ENCODE measurements at places on chromosomes 7 and 10.

- no peak for DNase-seq
These were observed 210.4 kb downstream of the DGKI start for GRCh38 chr7:137636376-137636775.

GRCh38 chr7:128030263-128030653 lies 979 bp downstream of the LRRC4 start:
- DNase-seq, result no peak

DNA sequence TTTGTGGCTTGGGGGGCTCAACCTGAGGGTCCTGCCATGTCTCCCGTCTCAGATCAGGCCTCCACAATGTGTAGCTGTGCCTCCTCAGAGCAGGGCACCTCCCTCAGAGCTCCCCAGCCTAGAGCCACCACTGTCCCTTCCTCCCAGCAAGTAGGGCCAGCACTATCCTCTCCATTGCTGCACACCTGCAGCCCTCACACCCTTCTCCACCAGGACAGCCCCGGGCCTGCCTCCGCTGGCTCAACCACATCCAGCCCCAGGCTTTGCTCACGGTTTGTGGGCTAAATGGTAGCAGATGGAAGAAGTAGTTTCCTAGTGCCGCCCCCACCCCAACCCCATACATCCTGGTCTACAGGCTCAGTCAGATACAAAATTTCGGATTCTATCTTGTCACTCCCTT lies 10.1 kb downstream of the NFKB2 start:
- DNase-seq, result no peak

DNA sequence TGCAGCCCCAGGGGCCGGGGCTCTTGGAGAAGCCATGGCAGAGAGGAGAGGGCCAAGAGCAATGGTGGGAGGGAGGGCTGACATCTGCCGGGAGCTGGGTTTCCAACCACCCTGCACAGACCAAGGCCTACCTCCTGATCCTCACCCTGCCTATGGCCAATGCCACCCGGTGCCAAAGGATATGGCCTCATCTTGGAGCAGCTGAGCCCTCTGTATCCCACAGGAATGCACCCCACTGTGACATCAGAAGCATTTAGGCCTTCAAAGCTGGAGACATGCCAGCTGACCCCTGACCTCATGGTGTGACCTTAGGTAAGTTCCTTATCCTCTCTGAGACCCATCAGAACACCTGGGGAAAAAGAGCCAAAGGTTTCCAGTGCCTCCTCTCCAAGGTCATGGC lies 113.6 kb upstream of the ZMIZ1 start:
- no peak for DNase-seq

- no peak for DNase-seq
These were observed 312.0 kb downstream of the RNLS start for GRCh38 chr10:88270871-88271713.

GRCh38 chr7:82036146-82036886 lies 266.5 kb upstream of the HGF start:
- DNase-seq, result no peak

DNA sequence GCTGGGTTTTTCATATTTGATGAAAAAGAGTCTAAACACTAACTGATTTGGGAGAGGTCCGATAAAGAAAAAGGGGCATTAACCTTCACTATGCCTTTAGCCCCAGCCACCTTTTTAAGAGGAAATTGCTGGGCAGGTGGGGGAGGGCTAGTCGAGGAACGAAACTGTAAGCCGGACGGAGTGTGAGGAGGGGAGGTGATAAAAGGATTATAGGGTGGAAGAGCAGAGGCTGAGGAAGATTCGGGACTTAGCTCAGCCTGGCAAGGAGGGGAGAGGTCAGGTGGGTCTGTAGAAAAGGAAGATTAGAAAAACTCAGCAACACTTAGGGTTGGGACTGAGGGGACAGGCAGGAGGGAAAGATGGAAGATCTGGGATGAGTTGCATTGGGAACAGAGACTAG lies 77.0 kb downstream of the TSPAN12 start:
- DNase-seq, result no peak

DNA sequence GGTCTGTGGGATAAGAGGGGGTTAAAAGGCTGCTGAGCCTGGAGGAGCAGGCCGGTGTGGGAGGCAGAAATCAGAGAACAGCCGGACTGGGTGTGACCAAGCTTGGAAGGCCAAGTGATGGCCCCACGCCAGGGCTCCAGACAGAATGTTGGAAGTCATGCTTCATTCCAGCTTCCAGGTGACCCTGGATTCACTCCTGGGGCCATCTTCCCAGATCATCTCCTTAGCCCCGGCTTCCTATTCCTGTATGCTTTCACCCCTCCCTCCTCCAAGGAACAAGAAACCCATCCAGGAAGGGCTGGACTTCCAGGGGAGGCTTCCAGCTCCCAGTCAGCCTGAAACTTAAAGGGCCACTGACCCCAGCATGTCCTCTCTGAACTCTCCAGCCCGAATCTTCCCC lies 1.0 kb downstream of the INMT start:
- DNase-seq, result no peak

- DNase-seq, result no peak
These were observed 7.5 kb upstream of the LRRN3 start for GRCh38 chr7:111083413-111083812.

DNA sequence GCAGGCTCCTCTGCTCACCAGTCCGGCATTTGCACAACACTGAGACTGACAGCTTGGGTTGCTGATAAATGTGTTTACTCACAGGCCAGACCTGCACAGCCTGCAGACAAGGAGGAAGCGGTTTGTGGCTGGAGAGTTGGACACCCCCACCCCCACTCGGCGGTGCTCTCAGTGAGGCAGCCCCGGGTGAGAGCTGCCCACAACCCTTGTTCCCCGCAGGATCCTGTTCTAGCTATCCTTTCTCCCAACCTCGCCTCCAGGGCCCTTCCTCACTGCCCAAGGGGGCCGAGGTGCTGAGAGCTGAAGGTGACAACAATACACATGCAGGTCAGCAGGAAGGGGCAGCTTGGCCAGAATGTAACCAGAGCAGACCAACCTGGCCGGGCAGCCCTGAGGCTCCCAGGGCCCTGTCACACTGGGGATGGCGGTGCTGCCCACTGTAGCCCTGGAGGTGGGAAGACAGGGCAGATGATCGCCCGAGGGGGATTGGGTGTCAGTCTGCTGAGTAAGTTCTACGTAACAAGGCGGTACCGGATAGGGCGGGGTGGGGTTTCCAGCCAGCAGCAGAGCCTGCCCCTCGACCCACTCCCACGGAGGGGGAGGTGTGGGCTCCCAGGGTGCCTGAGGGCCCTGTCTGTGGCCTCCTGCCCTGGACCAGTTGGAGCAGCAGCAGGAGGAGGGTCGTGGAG lies 2.1 kb upstream of the ADAM8 start:
- no peak for DNase-seq

DNA sequence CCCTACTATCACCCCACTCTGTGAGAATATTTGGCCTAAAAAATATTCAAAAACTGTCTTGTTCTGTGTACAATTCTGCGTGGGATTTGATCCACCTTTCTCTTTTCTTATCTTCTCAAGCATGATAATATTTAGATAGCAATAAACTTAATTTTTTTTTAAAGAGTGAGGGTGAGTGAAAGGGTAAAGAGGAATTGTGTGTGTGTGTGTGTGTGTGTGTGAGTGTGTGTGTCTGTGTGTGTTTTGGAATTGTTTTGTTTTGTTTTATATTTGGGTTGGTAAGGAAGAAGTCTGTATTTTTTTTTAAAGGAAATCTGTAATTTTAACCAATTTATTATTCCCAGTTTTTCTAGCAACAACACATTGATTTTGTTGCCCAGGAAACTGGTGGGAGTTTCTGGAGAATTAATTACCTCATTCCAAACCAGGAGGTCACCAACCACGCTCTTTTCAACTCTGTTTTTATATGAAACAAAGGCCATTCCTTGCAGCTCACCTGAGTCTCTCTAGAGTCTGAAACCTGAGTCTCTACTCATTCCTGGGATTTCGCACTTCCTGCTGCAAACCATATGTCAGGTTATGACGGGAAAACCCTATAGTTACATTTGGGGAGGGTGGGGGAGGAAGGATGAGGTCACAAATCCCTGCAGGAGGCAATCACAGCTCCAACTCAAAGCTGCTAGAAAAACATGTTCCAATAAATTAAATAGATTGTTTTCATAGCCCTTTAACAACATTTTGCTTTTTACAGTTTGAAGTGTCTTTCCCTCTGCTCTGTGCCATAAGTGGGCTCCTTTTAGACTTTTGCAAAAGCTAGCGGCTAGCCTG lies 38.1 kb upstream of the XPNPEP1 start:
- DNase-seq, result no peak

- DNase-seq, result no peak
These were observed 13.9 kb upstream of the CUZD1 start for GRCh38 chr10:122859527-122859926.

DNA sequence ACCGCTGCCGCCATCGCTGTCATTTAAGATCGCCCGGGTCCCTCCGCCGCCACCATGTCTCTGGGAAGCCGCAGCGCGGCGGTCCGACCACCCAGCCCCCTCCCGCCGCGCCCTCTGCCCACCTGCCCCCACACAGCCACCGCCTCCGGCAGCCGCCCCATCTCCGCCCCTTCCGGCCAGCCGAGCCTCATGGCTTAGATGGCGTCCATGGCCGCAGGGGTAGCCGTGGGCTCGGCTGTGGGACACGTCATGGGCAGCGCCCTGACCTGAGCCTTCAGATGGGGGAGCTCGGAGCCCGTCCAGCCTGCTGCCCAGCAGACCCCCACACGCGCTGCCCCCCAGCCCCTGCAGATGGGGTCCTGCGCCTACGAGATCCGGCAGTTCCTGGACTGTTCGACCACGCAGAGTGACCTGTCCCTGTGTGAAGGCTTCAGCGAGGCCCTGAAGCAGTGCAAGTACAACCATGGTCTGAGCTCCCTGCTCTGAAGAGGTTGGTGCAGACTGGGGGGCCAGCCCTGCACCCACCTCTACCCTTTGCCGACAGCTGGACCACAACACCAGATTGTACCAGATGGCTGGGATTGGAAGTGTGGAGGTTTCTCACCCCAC lies 38.0 kb upstream of the TARP start:
- no peak for DNase-seq

DNA sequence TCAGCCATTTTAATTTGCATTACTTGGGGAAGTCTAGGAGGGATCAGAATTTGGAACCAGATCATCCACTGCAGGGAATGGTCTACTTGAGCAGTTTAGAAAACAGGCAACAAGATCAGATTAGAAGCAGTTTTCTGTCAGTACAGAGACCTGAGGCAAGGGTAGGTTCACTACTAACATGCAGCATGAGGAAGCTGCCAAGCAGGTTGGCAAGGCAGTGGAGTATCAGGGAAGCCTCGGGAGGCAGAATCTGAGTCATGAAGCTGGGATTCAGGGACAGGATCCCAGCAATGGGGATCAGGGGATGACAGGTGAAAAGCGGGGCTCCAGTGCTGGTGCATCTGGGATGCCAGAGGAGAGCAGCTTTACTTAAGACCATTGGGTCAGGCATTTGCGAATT lies 28.1 kb downstream of the ENO4 start:
- no peak for DNase-seq
